GM23248 (cell line): ENCODE measurements at places on chromosomes 11 and 22. TPM values are rescaled to one million over a fixed set of nuclear protein-coding genes. Genes with fewer than 3 reads are reported as not detected.
A peak's percentile ranks its signal among the peaks of the same experiment; 100 is the strongest.

DNA sequence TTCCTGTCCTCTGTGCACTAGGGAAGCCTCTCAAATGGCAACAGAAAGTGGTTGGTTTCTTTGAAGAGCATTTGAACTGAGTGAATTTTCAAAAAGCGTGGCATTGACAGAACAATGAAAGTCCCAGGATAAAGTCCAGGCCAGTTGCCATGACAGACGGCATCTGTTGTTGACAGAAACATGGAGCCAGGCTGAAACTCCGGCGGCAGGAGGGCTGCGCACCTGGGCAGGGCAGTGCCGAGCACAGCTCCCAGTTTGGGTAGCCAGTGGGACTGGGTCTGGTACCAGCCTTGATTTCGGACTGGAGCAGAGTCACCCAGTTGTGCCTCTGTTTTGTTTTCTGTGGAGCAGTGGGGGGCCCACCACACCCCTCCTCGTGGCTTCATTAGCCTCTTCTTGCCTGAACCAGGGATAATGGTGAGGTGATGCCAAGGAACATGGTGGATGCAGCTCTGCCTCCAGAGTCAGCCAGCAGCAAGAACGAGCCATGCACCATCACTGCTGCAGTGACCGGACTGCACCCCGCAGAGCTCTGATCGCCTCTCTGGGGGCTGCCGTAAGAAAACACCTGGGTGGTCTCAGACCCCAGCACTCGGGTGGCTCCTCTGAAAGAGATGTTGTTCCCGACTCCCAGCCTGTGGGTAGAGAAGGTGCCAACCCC is 9.8 kb upstream of the SEPTIN5 start:
- DNase-seq, result no peak

GRCh38 chr22:19801340-19802000 is 40.9 kb downstream of the TBX1 start:
- DNase-seq, result peak; percentile 28

DNA sequence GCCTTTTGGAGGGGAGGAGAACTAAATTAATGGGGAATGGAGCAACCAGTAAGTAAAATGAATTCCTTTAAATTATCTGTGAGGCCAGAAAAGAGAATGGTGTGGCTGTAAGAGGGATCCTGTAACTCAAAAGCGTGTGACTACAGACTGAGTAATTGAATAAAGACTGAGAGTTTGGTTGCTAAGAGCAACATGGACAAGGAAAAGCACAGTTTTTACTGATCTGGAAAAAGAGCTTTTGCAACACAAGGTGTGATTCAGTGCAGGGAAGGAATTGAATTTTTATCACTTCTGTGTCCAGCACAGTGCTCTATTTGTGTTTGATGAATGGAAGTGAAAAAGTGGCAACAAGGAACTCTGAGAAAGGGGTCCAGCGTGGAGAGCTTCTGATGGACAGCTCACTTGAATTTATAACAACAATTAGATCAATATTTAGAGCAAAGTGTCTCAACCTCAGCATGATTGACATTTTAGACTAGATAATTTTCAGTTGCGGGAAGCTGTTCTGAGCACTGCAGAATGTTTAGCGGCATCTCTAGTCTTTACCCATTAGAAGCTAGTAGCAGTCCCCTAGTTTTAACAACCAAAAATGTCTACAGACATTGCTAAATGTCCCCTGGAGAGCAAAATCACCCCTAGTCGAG is 202.8 kb upstream of the BDNF start:
- DNase-seq, result peak; percentile 94

DNA sequence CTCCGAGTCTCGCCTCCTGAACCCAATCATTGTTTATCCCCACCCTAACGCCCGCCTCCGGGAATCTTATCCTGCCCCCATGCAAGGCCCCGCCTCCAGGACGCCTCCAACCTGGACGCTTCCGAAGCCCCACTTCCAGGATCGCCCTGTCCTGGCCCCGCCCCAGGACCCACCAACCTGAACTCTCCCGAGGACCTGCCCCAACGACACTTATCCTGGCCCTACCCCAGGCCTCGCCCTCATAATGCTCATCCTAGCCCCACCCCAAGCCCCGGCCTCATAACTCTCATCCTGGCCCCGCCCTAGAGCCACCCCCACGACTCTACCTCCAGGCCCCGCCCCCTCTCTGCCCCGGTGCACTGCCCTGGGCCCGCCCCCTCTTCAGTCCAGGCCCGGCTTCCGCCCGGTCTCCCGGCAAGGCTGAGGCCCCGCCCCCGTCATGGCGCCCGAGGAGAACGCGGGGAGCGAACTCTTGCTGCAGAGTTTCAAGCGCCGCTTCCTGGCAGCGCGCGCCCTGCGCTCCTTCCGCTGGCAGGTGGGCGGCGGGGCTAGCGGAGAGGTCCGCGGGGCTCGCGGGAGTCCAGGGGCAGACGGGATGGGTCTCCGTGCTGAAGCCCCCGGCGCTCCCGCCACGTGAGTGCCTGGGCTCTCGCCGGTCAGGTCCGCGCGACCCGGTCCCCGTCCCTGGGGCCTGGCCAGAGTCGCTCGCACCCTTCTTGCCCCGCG is 45.7 kb upstream of the DEFB108B start:
- DNase-seq, result peak; percentile 97

GRCh38 chr22:36385491-36386350 is 2.0 kb downstream of the MYH9 start:
- DNase-seq, result peak; percentile 81

DNA sequence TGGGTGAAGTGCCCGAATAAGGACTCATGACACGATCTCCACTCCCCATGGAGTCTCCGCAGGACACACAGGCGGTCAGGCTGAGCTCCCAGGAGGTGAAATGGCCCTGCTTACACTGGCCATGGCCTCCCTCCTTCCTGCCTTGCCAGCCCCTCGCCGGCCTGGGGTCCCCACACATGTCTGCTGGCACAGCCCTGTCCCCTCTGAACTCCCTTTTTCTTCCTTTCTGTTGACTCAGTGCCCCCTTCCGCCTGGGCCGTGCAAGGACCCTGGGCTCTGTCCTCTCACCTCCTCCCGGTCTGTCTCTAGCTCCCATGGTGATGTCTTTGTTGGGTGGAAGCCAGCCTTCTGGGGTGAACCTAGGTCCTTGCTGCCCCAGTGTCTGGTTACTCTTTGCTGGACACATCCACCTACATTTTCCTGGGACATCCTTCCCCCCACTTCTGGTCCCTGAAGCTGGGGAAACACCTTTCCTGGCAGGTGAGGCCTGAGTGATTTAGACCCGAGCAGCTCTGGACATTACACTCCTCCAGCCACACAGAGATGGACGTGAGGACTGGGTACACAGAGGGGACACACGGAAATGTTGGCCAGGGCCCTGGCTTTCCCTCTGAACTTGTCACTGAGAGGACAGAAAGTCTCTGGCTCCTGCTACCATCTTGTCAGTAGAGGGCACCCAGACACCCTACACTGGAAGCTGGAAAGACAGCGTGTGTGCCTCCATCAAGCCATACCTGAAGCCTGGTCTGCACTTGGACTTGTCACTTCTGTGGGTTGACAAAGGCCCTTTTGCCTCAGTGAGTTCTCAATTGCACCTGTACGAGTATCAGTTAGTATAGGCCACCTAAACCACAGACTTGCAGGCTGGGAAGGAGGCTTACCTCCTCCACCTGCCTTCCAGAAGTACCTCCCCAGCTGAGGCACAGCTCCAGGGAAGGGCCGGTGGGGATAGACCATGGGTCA is 864.3 kb downstream of the TBC1D22A start:
- DNase-seq, result no peak

DNA sequence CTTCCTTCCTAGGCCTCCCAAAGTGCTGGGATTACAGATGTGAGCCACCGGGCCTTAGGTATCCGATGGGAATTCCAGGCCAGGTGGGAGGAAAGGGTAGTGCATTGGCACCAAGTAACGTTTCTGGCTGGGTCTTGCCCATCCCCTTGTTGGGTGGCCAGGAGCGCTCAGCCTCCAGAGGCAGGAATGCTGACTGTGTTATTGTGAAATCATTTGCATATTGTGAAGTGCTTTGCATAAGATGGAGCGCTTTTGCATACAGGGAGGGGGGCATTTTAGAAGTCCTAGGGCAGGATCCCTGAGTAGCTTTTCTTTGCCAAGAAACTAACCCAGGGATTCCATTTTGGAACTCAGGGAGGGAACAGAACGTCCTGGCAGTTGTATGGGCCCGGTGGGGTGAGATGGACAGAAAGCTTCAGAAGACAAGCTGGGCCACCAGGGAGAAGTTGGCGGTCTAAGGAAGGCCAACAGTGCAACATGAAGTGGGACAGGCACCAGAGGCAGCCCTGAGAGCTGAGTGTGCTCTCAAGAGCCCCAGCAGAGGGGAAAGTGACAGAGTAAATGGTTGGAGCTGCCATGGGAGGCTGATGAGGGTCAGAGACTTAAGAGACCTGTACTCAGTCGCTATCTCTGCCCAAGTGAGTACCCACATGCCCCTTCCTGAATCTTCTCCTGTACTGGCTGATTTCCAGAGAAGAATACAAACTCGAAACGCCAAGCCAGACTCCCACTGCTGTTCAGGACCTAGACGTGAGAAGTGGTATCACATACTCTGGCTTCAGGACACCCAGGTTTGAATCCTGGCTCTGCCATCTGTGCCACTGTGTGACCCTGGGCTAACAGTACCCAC is 1.3 kb upstream of the SLC39A13 start:
- DNase-seq, result peak; percentile 38

GRCh38 chr11:21307874-21308273 is 638.5 kb downstream of the NELL1 start:
- DNase-seq, result no peak

DNA sequence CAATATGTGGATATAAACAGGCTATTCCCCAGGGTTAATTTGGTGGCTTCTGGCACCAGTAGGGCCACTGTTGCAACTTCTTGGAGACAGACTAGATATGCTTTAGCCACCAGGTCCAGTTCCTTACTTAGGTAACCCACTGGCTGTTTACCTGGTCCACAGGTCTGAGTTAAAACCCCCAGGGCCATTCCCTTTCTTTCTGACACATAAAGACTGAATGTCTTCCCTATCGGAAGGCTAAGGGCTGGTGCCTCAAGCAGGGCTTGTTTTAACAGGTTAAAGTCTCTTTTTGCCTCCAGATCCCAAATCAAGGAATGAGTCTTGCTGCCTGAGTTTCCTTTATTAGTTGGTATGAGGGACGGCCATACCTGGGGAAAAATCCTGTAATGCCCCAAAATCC is 1052.7 kb upstream of the CNTN5 start:
- DNase-seq, result no peak

DNA sequence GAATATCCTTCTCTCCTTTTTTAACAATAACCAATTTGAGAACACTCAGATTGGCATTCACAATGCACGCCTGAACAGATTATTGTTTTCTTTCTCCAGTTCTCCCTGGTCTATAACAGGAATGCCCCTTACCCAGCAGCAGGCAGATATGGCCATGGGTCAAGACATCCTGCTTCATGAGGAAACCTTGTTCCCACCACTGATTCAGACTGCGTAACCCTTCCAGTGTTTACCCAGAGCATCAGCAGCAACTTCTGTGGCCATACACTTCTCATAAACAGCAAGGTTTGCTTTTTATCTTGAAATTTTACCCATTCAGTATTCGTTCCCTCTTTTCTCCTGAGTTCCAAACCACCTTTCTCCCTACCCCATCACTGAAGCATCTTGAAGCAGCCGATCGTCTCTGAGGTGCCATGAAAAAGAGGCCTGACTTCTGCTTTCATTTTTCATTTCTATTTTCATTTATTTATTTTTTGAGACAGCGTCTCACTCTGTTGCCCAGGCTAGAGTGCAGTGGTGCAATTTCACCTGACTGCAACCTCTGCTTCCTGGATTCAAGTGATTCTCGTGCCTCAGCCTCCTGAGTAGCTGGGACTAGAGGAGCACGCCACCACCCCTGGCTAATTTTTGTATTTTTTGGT is 9.6 kb downstream of the PTS start:
- no peak for DNase-seq

- DNase-seq, result peak; percentile 12
Observed at GRCh38 chr11:100872951-100873740, 186.1 kb downstream of the ARHGAP42 start.

- peak; percentile 9 for DNase-seq
Observed at GRCh38 chr22:28629420-28630176, 50.0 kb downstream of the TTC28 start.

The IFITM2 gene
- total RNA-seq, result 75.2 and 104 TPM in 2 replicates

The CRYBB1 gene
- total RNA-seq, result not detected in 2 replicates

The ZNF214 gene
- 1.3 and 2.1 TPM in 2 replicates for total RNA-seq

The ACO2 gene
- 41.5 and 60.4 TPM in 2 replicates for total RNA-seq

The MUS81 gene
- total RNA-seq, result 49.6 and 56.0 TPM in 2 replicates
